ENCODE measurements at places on chromosomes 7 and 10.

DNA sequence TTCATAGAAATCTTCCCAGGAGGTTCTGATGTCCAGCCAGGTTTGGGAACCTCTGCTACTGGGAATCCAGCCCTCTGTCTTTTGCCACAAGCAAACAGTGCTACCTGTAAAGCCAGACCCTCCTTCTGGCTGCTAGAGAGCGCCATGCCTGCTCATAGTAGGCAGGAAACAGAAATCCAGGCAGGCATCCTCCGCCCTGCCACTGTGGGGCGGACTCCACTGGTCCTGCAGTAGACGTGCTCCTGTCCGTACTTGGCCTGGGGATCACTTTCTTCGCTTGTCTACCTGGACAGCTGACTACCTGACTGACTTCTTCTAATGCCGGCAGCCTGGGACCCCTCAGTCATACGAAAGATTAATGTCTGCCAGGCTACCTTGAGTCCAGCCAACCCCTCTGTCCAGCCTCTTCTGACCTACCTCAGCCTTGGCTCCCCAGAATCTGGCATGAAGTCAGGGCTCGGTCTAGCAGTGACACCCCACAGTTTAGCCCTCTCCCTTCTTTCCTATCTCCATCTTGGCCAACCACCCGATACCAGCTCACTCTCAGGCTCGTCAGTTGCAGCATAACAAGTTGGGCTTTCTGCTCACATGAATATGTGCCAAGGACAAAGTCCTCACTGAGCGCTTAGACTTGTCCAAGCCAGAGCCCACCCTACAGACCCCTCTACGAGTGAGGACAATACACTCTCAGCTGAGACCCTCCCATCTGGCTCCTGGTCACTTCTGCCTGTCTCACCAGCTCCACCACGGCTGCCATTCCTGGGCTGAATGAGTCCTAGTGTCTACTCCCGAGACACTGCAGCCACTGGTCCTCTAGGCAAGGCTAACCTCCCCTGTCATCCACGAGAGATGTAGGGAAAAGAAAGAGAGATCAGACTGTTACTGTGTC is 43.9 kb upstream of the OPALIN start:
- no peak for DNase-seq

DNA sequence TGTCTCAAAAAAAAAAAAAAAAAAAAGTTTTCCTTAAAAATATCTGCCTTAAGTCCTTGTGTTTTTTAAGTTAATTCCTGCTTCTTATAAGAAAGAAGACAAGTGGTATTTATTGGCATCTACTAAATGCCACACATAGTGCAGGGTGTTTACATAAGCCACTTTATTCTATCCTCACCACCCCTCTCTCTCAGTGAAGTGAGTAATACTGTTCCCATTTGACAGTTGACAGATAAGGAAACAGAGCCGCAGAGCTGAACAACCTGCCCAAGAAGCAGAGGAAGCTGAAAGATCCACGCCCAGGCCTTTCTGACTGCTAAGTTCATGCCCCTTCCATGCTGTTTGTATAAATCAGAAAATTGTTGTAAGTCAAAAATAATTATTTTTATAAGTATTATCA is 54.1 kb downstream of the ABLIM1 start:
- no peak for DNase-seq

GRCh38 chr10:28732091-28732490 is 54.8 kb downstream of the BAMBI start:
- DNase-seq: no peak

- DNase-seq: no peak
These were observed 276.2 kb downstream of the WDR11 start for GRCh38 chr10:121127151-121127906.

DNA sequence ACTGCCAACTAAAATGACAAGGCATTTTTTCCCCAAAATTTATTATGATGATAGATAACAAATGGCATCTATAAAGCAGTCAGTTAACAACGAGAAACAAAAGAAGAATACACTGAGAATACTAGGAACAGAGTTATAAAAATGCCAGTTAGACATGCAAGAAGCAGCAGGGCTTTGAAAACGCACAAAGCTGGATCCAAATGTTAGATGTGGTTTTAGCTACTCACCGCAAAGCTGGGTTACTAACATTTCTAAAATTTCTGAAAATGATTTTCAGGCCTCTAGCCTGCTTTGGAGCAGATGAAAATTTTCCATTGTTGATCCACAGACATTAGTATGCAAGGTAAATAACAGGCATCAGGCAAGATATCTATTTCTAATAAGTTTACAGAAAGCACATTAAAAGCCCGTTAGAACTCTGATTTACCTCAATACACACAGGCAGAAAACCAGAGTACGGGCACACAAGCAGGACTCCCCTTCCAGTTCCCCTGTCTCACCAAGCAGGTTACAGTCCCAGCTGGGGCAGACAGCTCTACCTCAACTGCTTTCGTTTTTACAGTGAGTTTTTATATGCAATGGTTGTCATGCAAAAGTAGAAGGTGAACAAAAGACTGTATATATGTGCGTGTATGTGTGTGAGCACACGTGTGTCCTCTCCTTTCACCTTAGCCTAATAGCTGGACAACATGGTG is 37.9 kb downstream of the GLI3 start:
- no peak for DNase-seq

DNA sequence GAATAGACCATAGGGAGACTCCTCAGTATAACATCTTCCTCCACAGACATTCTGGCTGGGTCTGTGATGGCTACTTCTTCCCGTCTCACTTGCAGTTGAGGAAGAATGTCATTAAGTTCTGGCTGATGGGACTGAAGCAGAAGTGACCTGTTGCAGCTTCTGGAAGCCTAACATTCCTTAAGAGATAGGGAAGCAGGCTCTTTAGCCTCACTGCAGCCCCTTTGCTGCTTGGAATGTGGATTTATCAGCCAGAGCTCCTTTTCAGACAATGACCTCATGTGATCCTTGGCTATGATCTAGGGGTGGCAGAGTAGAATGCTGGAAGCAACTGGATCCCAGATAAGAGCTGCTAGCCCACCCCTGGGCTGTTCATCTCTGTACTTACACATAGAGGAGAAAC is 142.5 kb downstream of the RNF216 start:
- DNase-seq: no peak

- no peak for DNase-seq
These were observed 80.9 kb downstream of the CACNB2 start for GRCh38 chr10:18221123-18221522.

GRCh38 chr10:30384701-30385201 is 35.7 kb upstream of the MTPAP start:
- DNase-seq: no peak

GRCh38 chr10:7471720-7472367 is 61.0 kb upstream of the SFMBT2 start:
- peak; percentile 59 for DNase-seq

DNA sequence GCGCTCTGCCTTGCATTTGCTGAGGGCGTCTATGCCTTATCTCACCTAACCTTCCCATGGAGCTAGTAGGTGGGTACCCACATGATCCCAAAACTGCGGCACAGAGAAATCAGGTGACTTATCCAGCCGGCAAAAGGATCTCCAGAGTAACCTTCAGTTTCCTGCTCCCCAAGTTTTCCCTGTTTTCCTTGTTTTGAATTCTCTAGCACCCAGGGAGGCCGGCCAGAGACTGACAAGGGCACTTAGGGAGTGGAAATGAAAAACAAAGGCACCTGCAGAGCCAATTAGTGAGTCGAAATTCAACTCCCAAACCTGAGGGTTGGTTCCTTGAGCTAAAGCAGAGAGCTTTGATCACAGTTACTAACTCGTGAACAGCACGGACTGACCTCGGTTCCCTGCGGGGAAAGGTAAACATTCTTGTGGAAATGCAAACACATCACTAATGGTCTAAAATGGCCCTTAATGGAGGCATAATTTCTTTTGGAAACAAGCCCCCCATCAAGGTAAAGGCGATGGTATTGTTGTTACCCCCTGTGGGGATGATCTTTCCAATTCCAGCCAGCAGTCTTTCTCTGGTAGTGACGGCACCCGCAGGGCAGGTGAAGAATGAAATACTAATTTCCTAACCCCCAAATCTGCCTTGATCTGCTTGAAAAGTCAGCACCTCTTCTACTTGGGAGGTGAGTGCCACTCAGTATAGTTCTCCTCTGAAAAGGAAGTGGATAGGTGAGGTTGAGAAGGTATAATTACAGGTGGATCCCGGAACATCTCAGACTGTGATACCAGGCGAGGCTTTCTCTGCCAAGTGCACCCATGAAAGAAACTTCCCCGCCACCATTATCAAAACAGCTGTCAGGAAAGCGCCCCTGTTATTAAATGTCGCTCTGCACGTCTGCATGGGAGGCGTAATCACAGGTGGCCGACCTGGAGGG is 365.6 kb upstream of the AUTS2 start:
- no peak for DNase-seq

DNA sequence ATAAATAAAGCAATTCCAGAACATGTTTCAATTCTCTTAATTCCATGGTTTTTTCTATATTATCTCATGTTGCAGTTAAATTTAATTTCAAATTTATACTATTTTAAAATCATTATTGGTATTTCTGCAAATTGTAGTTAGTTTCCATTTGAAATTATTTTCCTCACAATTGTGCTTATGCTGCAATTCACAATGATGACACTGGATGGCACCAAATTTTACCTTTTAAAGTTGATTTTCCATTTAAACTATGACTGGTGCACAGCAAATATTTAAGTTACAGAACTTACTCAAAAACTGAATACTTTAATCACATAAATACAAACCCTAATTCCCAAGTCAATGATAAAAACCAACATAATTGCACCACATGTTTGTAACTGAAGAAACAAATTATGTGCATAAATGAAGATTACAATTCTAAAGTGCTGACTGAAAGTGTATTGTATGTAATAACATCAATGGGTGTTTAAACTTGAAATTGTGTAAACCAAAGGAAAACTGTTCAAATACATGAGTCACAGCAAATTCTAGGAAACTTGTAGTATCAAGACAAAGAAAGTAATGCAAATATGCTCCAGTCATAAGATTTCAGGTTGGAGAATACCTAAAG is 75.3 kb upstream of the AASS start:
- no peak for DNase-seq

GRCh38 chr7:106542550-106543220 is 118.3 kb downstream of the CCDC71L start:
- DNase-seq: peak; percentile 33

GRCh38 chr7:21338728-21339164 is 89.1 kb upstream of the SP4 start:
- no peak for DNase-seq

DNA sequence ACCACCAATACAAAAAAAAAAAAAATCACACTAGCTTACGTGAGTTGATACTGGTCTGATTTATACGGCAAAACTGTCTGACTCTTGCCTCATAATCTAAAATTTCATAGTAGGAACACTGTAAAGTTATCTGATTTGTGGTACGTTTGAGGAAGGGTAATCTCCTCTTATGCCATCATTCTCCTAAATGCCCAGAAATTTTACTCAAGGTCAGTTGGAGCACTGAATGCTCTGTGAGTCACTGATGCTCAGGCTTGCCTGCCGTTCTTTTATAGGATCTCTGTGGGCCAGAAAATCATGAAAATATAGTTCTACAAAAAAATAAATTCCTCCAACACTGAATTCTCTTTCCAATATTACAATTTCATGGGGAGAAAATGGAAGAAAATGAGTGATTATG is 135.7 kb downstream of the PDE1C start:
- no peak for DNase-seq

- DNase-seq: no peak
These were observed 598.3 kb downstream of the SUGCT start for GRCh38 chr7:40733114-40733513.

- no peak for DNase-seq
These were observed 95.1 kb downstream of the EGFR start for GRCh38 chr7:55113760-55114540.

- no peak for DNase-seq
These were observed 13.4 kb downstream of the RPP30 start for GRCh38 chr10:90885176-90885575.

GRCh38 chr7:35254496-35255442 is 869 bp upstream of the TBX20 start:
- DNase-seq: no peak
